Psoas muscle (tissue), 8 donors: ENCODE measurements at places on chromosomes 12 and 14. TPM values are rescaled to one million over a fixed set of nuclear protein-coding genes. Genes with fewer than 3 reads are reported as not detected.

DNA sequence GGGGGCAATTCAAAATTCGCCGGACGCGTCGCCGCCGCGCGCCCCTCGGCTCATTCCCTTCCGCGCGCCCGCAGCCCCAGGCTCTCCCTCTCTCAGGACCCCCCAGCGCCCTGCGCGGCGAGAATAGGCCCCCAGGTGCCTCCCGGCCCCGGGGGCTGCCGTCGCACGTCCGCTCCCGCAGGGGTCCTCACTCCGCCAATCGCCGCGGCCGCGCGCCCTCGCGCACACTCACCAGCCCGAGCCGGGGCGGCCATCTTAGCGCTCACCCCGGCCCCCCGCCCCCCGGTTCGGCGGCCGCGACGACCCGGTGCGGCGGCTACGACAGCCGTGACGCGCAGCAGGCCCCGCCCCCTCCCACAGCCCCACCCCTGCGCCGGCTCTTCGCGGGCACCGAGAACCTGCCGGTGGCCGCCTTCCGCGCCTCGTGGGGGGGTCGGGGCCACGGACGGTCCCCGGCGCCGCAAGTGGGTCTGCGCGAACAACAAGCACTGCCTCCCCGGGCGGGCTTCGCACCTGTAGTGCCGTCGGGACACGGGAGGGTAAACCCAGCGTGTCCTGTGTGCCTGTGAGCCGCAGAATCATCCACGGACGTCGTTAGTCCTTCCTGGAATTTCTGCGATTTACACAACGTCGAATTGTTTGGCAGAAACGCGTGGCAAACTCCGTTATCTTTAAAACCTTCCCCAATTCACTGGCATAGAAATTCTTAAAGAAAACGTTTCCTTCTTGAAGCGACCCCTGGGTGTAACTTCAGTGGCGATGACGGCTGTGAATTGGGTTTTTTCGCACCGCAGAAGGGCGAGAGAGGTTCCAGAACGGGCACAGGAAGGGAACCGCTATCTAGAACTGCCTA, 2.5 kb downstream of the USP44 start:
- DNase-seq = peak; percentile 71

DNA sequence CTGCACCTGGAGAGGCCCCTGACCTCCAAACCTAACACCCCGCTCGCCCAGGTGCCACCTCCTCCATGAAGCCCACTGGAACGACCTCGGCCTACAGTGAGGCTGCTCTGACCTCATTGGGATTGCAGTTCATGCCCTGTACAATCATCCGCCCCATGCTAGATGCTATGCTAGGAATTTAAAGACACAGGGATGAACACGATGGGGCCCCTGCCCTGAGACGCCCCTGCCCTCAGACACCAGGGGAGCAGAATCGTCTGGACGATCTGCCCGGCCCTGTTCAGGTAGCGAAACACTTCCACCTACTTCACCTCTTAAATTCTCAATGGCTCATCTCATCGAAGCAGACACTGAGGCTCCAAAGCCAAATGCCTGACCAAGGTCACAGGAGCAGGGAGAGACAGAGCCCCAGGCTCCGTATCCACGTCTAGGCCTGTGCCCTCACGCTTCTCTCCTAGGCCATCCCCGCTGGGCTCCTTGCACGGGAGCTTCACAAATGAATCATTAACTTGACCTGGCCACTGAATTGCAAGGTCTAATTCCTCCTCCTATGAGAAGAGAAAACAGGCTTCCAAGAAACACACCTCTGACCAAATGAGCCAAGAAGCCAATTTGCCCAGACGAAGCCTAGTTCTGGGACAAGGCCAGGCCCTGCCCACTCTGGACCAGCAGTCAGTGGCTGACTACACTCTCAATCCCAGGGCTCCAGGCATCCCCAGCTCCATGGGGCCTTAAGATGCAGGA, 35.2 kb downstream of the SCARB1 start:
- no peak for DNase-seq

DNA sequence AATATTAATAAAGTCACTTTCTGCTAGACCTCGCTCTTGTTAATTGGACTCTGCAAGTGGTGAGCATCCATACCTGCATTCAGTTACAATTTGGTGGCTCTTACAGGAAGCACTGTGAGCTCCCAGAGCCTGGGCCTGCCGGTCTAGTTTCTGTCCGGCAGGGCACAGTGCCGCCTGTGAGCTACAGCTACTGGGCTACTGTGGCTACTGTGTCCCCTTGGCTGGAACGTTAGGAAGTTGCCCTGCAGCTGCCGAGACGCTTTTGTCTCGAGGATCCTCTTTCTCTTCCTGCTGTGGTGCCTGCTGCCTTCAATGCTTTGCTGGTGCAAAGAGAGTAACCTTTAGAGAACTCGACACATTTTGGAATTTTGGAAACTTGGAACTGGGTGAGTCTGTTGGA, 44.6 kb upstream of the PTGDR start:
- DNase-seq = no peak

DNA sequence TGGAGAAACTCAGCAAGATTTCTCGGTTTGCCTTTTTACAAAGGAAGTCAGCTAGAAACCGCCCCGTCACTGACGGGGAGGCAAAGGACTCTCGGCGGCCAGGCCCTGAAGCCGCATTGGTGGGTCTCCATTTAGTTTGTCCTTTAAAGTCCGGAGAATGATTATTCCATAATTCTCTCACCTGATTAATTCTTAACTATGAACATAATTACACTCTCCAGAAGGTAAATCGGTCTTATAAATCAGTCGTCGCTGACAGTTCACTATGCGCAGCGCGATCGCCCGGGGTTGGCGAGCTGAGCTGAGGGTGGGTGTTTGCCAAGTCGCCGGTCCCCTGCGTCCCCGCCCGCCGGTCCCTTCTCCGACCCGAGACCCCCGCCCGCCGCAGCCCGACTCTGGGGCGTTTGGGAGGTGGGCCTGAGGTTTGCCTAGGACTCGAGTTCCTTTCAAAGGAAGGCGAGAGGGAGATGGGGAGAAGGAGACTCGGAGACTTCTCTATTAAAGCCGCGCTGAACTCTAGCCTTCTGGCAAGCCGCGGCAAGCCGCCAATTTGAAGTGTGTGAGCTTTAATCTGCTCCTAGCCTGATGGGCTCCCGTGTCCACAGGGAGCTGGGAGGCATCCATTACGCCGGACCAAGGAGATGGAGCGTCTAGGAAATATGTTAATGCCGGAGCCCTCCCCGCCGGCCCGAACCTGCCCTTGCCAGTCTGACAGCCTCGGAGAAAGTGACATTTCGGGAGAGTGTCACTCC, 392.9 kb downstream of the NOVA1 start:
- peak; percentile 69 for DNase-seq

DNA sequence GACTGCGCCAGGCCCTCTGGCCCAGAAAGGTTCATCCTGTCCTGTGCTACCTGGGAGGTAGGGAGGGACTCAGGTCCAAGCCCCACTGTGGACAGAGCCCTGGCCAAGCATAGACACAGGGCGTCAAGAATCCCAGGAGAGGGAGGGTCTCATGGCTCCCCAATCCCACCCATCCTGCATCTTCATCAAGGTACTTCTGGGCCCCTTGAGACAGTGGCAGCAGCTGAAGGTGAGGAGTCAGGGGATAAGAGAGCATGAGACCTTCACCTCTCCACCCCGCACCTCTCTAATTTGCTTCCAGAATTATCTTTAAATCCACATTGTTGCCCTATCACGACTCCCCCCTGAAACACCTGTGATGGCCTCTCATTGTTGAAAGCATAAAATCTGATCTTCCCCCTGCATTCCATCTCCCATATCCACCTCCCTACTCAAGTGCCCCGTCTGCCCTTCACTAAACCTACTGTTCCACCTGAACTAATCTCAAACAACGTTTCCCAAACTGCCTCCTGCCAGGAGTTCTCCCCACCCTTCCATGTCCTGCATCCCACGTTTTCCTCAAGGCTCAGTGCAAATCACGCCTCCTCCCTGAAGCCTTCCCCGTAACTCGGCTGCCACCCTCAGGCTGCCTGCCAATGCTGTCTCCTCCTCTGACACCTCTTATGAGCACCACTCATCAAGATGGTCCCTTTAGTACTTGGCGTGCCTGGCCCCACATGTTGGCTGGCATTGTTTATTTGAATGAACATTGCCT, 27.1 kb downstream of the KRT18 start:
- no peak for DNase-seq

DNA sequence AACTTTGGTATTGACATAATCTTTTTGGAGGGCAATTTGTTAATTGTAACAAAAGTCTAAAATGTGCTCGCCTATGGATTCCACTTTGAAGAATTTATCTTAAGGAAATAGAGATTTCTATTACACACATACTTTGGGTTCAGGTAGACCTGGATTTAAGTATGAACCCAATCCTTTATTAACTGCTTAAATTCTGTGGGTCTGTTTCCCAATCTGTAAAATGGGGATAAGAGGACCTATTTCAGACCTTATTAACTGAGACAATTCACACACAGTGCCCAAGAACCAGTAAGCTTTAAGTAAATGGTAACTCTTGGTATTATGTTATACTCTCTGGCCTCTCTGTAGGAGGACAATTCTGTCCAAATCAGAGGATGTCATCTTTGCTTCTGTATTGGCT, 822 bp upstream of the EIF2B2 start:
- no peak for DNase-seq

GRCh38 chr12:70033310-70033709, 208.3 kb downstream of the MYRFL start:
- DNase-seq = no peak

Gene DPPA3
- not detected for total RNA-seq

Gene MUCL1
- not detected for total RNA-seq

Gene WDR20
- 22.7 TPM for total RNA-seq
